ENCODE measurements at places on chromosomes 5 and 9.
A peak's percentile ranks its signal among the peaks of the same experiment; 100 is the strongest.

GRCh38 chr9:72509053-72509452, 12.4 kb upstream of the TMC1 start:
- no peak for DNase-seq

- DNase-seq: no peak
Observed at GRCh38 chr5:23012842-23013241, 159.7 kb upstream of the CDH12 start.

DNA sequence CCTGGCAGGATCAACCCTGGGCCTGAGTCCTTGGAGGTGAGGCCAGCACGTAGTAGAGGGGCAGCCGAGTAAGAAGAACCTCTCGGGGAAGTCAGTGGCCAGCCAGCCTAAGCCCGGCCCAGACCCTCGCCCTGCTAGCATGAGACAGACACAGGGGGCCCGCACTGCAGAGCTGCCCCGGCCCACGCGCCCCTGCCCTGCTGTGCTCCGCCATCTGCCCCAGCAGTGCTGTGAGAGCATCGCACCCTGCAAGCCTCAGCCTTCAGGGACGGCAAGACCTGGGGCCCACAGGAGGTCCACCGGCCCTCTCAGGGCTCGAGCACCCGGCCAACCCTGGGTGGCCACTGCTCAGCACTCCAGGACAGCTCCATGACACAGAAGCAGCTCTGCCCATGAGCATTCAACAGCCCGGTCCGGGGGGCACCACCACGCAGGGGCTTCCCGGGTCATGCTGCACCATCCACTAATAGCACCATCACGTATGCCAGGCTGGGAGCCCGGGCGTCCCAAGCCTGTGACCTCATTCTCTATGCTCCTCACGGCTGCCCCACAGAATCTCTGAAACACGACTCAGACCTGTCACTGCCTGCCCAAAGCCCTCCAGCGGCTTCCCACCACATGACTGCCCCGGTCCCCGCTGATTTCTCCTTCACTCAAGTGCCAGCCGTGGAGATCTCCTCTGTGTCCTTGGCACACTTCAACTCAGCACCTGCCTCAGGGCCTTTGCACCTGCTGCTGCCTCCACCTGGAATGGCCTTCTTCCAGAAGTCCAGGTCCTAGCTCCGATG, 38.1 kb downstream of the ADAMTS2 start:
- no peak for DNase-seq

DNA sequence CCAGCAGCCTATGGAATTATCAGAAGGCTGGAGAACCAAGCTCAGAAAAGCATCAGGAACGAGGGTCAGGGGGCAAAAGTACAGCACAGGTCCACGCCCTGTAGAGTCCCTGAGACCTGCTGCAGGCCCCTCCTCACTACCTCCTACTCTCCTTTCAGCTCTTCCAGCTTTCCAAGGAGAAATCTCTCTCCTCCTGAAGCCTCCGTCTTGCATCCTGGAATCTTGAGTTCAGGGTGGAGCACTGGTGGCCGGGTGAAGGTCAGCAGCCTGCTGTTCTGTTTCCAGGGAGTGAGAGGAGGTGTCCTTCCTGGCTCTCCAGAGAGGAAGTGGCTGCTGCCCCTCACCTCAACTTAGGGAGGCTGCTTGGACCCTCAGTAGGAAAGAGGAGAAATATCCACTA, 342.3 kb downstream of the ZSWIM6 start:
- no peak for DNase-seq

GRCh38 chr5:16987776-16988175, 51.7 kb upstream of the MYO10 start:
- no peak for DNase-seq

- DNase-seq: no peak
Observed at GRCh38 chr5:148857474-148857873, 31.1 kb downstream of the ADRB2 start.

DNA sequence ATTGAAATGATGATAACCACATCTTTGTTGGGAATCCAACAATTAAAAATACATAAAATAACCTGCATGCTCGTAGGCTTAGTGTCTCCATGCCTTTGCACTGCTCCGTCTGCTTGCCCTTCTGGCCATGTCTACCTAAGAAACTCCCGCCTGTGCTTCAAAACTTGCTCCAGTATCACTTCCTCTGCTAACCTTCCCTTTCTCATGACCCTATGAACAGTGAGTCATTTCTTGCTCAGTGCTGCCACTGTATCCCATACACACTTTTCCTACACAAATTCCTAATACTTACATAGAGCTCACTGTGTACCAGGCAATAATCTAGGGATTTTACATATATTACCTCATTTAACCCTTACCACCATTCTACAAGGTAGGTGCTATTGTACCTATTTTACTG, 33.5 kb downstream of the TMEM245 start:
- no peak for DNase-seq

DNA sequence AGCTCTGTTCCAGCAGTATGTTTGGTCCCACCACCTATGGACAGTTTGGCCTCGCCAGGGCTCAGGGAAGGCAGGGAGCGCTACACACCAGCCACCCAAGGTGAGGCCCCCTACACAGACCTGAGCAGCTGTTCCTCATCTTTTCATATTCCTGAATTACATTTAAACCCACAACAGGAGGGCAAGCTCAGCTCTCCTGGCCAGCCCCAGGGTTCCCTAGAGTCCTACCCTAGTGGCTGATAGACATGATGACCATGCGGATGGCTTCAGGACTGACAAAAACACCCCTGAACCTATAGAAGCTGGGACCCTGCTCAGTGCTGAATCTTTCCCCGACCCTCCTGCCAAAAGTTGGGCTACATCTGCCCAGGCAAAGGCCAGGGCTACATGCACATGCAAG, 6.7 kb upstream of the FOXE1 start:
- DNase-seq: no peak

DNA sequence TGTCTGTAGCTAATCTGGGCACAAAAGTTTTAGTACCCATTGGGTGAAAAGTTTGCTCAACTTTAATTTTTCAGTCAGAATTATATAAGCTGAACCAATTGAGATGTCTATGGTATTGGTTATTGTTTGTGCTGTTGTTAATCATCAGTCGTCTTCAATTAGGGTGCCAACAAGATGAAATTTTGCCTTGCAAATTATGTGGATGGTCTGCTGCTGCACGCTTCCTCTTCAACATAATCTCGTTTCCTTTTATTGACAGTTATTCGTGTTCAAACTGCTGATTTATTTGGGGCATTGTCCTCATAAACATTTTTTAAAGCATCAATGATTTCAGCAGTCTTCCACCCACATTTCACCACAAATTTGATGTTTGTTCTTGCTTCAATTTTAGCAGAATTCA, 194.0 kb downstream of the HTR1A start:
- no peak for DNase-seq

DNA sequence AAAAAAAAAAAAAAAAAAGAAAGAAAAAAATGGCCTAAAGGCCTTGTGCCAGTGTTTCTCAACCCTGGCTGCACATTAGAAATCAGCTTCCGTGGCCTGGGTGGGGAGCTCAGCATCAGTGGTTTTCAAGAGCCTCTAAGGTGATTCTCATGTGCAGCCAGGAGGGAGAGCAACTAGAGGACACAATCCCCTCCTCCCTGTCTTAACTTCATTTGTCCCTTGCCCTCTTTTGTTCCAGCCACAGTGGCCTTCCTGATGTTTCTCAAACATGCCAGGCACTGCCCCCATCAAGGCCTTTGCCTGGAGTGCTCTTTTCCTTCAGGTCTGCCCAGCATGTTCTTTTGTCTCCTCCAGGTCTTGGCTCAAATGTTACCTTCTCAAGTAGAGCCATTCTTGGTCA, 42.4 kb downstream of the HOMER1 start:
- no peak for DNase-seq

GRCh38 chr5:137760719-137761516, 6.8 kb upstream of the HNRNPA0 start:
- no peak for DNase-seq

GRCh38 chr5:106691701-106692100, 979.0 kb downstream of the EFNA5 start:
- no peak for DNase-seq

DNA sequence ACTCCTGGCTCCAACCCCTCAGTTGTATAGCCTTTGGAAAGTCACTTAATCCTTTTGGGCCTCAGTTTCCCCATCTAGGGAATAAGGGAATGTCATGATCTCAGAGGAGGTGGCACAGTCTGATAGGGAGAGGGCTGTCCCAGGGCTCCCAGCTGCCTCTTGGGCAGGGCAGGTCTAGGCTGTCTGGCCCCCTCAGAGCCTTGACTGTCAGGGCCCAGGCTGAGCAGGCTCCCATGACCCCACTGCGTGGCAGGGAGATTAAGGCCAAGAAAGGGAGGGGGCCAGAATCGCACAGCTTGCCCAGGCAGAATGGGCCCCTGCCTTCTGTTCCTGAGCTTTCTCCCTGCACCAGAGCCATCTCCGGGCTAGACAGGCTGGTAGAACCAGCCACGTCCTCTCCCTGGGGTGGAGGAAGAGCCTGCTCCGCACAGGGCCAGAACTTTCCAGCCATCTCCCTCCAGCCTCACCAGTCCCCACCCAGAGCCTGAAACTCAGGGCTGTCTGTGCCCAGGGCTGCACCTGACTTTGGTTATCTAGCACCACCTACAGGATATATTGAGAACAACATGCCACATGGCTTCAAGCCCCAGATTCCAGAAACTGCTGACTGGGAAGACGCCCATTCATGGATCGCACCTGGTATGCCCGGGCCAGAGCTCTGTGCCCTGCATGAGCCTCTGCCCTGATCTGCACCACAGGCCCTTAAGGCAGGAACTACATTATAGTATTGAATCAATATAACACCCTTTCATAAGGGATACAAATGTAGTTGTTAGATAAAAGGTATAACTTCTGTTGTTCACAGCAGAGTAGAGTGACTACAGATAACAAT, 32.1 kb downstream of the NAIF1 start:
- peak; percentile 81 for DNase-seq

DNA sequence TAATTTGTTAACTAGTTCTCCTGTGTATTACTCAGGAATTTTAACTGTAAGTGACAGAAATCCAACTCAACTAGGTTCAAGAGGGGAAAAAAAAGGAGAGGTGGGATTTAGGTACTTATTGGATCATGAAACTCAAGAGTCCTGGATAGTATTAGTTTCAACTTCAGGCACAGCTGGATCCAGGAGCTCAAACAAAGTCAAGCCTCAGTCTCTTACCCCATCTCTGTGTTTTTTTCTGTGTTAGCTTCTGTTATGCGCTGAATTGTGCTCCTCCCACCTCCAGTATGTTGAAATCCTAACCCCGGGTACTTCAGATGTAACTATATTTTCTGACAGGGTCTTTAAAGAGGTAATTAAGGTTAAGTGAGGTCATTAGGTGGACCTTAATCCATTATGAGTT, 53.5 kb downstream of the SMIM23 start:
- DNase-seq: no peak

DNA sequence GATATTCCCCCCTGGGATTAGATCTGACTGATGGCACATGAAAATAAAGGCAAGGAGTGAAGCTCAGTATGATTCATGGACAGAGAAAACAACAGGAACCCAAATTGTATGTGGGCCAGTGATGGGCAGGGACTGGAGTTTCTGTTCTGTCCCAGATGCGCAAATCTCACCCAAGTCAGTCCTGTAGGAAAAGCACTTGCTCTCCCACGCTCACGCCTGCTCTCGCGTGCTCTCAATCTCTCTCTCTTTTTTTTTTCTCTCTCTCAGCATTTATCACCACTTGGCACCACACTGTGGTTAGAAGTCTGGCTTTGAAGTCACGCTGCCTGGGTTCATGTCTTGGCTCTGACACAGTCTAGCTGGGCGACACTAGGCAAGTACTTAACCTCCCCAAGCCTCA, 106.5 kb upstream of the LRRTM2 start:
- no peak for DNase-seq

DNA sequence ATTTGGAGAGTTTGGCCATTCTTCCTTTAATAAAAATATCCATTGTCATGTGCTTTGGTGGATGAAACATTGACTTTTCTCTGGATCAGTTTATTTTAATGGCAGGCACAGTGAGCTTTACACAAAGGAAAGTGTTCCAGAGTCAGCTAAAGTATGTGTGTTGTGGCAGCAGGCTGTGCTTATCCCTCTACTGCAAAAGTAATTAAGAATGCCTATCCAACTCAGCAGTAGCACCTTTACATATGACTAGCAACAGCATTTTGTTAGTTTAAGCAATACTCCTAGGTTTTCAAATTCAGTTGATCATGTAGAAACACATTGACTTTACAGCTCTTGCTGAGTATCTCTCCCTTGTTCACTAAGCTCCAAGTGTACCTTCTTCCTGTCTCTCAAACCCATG, 730.5 kb upstream of the RGMB start:
- no peak for DNase-seq

- DNase-seq: no peak
Observed at GRCh38 chr9:87195306-87195705, 248.0 kb upstream of the GAS1 start.

DNA sequence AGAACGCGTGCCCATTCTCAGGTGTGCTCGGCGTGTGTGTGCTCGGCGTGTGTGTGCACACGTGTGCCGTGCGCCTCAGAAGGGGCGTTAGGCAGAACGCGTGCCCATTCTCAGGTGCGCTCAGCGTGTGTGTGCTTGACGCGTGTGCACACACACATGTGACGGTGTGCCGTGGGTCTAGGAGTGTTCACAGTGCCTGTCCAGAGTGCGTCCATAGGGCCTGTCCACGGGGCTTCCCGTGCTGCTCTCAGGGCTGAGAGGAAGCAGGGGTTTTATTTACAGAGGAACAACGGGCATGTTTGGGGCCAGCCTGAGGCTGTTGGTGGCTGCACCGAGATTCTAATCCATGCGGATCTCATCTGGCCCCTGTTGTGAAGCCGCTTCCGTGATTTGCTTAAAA, 14.2 kb upstream of the AHRR start:
- DNase-seq: no peak

GRCh38 chr5:142886211-142886610, 116.0 kb downstream of the ARHGAP26 start:
- DNase-seq: no peak

DNA sequence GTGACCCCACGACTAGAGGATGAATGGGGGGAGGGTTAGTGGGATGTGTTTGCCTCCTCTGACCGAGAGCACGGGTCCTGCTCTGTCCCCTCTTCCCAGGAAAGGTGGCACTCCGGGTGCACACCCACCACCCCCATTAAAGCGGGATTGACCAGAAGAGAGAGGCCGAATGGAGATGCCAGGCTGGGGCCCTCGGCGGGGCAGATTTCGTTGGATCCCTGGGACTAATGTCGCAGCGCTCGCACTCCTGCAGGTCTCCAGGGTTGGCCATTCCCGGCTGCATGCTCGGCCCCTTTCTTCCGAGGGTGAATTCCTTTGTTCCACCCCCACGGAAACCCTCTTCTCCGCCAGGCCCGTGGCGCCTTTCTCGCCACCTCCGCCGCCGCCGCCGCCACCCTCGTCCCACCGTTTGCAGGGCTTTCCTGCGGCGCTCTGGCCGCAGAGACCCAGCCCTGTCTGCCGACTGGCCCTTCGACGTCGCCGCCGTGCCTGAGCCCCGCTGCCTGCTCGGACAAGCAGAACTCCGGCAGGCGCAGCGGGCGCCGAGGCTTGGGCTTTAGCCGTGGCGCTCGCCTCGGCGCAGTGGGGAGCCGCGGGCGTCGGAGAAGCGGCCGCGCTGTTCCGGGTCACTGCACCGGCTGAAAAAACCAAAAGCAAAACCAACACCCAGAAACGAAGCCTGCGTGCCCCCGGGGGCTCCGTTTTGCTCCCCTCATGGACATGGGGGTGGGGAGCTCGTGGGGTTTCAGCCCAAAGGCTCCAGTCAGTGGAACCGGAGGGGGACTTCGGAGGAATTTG, 11.8 kb downstream of the LMX1B start:
- DNase-seq: no peak

Measured in NCI-H1105 treated with DMSO at 0.1 percent for 48 hours (cell line).